ENCODE measurements at places on chromosomes 1 and 21.

- no peak for DNase-seq
Measured at GRCh38 chr1:44408212-44408582, 3.1 kb downstream of the RNF220 start.

DNA sequence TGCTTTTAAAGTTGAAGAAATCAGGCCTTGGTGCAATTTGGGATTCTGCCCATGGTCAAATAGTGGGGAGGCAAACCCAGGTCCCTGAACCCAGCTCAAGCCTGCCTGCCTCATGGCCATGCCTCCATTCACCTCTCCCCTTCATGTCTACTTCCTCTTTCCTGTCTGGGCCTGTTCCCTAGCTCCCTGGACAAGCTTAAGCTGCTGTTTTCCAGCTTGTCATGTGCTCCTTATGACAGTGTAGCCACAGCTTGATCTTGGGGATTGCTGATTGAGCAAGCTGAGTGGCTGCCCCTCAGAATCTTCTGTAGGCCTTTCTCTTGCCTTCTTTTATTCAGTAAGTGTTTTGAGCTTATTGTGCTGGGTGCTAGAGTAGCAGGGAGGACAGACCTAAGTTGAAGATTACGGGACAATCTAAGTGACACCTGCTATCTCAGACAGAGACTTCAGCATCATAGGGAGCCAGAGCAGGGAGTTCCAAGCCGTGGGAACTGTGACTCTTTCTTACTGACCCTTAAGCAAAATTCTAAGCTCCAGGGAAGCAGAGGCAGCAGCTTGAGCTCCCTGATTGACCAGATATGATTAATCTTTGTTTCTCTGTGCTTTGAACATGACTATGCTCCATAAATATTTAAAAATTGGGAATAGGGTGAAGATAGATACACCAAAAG lies 520 bp upstream of the MR1 start:
- DNase-seq: peak; percentile 60

- no peak for DNase-seq
Measured at GRCh38 chr21:25369524-25370300, 237.6 kb downstream of the MRPL39 start.

GRCh38 chr1:48329486-48329885 lies 107.0 kb downstream of the SLC5A9 start:
- no peak for DNase-seq

GRCh38 chr1:11790101-11790879 lies 15.5 kb downstream of the MTHFR start:
- no peak for DNase-seq

DNA sequence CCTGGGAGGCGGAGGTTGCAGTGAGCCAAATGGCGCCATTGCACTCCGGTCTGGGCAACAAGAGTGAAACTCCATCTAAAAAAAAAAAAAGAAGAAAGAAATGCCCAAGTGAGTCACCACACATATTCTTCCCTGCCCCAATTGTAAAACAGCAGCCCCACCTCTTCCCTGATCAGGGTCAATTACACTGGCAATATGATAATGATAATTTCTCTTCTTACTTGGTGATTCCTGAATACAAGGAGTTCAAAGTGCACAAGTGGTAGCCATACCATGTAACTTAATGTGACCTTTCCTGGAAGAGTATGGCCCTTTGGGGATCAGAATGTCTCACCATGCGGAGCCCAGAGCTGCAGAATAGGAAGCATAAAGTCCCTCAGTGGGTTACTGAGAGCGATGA lies 11.8 kb upstream of the CGN start:
- no peak for DNase-seq

DNA sequence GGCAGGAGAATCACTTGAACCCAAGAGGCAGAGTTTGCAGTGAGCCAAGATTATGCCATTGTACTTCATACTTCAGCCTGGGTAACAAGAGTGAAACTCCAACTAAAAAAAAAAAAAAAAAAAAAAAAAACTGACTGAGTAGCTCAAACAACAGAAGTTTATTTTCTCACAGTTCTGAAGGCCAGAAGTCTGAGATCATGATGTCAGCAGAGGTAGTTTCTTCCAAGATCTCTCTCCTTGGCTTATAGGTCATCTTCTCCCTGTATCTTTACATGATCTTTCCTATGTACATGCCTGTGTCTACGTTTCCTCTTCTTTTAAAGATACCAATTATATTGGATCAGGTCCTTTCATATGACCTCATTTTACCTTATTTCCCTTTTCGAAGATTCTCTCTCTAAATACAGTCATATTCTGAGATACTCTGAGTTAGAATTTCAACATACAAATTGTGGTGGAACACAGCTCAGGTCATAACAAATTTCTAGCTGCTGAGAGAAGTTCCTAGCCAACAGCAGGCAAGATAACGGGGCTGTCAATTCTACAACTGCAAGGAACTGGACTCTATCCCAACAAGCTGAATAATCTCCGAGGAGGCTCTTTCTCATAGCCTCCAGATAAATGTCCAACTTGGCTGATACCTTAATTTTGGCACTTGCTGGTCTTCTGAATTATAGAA lies 187.7 kb upstream of the ADAMTS5 start:
- no peak for DNase-seq

DNA sequence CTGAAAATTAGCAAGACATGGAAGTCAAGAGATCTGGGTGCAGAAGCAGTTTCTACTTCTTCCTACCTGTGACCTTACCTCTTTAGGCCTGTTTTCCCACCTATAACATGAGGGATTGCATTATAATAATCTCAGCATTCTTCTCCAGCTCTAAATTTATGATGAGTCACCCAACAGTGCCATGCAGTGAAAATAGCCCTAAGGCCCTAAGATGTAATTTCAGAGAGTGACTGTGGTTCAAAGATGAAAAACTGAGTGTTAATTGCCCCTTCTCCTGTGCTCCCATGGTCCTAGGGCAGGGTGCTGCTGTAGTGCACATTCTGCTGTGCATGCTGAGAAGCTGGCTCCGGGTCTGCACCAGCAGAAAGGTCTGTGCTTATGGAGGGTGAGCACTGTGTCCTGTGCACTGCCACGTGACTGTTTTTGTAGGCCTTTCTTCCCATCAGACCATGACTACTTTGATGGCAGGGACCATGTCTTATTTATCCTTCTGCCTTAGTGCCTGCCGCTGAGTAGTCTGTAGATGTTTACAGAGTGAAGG lies 29.7 kb downstream of the JUN start:
- no peak for DNase-seq

- DNase-seq: no peak
Measured at GRCh38 chr1:241131636-241132194, 225.3 kb downstream of the RGS7 start.

DNA sequence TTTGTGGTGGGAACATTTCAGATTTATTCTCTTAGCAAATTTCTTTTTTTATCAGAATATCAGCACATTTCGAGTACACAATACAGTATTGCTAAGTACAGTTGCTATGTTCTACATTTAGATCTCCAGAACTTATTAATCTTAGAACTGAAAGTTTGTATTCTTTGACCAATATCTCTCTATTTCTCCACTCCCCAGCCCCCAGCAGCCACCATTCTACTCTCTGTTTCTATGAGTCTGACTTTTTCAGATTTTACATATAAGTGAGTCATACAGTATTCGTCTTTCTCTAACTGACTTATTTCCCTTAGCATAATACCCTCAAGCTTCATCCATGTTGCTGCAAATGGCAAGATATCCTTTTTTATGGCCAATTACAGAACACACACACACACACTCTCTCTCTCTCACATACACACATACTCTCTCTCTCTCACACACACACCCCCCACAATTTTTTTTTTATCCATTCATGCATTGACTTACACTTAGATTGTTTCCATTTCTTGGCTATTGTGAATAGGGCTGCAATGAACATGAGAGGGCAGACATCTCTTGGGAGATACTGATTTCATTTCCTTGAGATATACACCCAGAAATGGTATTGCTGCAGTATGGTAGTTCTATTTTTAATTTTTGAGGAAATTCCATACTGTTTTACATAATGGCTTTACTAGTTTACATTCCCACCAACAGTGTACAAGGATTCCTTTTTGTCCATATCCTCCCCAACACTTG lies 15.7 kb downstream of the RPTN start:
- no peak for DNase-seq

GRCh38 chr1:175192111-175192629 lies 406 bp downstream of the KIAA0040 start:
- DNase-seq: no peak

DNA sequence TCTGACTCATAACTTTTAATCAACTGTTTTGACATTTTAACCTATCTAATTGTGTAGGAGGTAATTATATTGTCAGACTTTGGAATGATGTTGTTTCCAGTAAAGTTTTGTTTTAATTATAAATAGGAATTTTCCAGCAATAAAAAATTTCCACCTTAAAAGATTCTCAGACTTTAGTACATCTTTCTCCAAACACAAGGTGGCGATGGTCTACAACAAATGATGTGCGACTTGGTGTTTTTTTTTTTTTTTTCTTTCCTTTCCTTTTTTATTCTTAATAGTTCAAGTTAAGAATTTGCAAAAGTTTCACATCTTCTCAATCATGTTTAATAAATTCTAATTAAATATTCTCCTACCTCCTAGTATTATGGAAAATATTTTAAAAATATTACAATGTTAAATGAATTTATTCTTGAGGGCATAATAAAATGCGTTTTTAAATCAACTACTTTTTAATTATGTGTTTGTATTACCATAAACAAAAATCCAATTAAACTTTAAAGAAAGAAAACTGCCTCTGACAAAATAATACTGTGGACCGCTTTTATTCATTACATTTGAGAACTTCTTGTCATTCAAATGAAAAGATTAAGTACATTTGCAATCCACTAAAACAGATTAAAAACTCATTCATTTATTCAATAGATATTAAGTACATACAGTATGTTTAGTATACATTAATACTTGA lies 4.4 kb upstream of the ADAMTS1 start:
- DNase-seq: peak; percentile 58

DNA sequence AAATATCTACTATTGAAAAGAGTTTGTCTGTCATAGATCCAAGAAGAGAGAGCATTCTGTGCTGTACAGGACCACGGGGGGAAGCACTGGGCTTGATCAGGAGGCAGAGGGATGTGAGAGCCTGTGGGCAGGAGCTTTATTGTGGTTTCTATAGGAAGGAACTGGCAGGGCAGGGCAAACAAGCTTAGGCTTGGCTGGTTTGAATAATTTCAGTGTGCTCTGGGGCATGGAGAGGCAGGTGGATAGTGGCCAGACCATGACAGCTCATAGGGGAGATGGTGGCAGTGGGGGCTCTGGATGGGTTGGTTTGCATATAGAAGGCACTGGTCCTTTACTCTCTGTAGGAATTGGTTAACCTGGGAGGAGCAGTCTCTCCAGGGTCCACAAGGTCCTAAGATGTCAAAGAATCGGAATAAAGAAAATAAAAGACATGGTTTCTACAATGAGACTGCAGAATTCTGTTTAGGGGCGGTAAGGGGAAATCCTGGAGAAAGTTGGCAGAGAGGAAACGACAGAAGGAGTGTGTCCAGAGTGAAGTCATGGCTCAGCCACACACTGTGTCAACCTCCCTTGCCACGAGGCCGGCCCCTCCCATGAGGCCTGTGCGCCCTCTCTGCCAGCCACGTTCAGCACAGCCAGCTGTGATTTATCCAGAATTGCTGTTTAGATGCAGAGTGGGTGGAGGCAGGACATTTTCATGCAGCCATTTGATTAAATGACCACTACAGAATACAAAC lies 81.7 kb upstream of the PGBD5 start:
- peak; percentile 14 for DNase-seq

DNA sequence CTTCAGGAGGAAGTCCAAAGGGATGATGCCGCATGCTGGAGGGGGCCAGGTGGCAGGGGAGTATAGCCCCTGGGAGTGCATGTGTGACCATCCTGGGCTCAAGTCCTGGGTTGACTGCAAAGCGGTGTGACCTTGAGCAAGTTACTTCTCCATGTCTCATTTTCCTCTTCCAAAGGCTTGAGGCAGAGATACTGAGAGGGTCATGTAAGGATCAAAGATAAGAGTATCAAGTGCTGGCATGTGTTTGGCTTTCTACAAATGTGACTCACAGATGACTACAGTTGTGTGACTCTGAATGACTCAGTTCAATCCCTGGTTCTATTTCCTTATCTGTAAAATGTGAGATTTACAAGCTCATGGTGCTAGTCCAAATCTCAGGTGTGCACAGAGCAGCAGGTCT lies 26.1 kb downstream of the PROK1 start:
- no peak for DNase-seq

GRCh38 chr21:38921511-38922251 lies 116.0 kb downstream of the ETS2 start:
- DNase-seq: no peak

DNA sequence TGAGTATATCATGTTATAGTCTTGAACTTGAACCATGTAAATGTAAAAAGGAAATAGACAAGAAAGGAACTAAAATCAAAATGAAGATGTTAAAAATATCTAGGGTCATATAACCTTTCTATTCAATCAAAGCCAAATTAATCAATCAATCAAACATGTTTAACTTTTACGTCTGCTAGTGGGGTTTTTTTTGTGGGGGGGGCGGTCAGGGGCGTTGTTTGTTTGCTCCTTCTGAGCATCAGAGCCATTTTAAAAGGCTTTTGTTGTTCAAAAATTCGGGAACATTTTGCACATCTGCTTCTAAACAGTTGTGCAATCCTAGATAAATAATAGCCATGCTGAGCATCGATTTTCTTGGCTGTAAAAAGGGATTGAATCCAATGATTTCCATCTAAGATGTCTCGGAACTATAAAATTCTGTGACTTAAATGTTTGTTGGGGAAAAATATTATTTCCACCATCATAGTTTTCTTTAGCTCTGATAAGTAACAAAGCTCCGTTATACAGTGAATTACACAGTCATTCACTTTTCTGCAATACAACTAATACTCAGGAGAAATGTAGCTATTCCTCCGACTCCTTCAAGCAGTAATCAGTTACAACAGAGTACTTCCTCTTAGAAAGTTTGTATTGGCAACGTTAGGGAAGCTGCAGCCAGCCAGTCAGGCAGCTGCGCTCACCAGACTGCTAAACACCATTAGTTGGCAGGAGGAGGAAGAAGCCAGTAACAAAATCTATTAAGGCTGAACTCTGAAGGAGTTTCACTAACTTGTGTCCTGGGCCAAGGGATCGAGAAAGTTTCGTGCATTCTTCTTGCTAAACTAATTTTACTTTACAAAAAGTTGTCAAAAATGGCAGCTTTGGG lies 2.2 kb downstream of the SPATA6 start:
- DNase-seq: peak; percentile 83

GRCh38 chr1:106785176-106785575 lies 271.3 kb upstream of the PRMT6 start:
- no peak for DNase-seq

GRCh38 chr1:31991182-31991581 lies 22.5 kb upstream of the KHDRBS1 start:
- DNase-seq: no peak

DNA sequence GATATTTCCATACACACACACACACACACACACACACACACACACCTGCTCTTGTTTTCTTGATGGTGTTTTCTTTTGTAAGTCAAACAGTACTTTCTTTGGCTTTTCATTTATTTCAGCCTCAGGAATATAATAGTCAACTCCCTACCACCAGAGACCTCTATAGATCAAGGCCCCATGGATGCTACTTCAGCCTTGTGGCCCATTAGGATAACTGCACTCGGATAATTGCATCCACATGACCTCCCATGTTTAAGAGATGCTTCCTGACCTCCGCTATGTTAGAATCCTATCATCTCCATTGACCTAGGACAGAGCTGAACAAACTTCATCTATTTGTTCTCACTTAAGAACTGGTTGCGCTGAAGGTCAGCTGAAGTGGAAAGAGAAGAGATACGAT lies 1094.0 kb upstream of the B3GALT2 start:
- DNase-seq: no peak
